Stimulated activated CD8-positive, alpha-beta memory T cell treated with anti-CD3 and anti-CD28 coated beads, Interleukin-4, amount 100 ng/mL, for 1 hour (primary cell): ENCODE measurements at places on chromosomes 2 and 18.
A peak's percentile ranks its signal among the peaks of the same experiment; 100 is the strongest.

DNA sequence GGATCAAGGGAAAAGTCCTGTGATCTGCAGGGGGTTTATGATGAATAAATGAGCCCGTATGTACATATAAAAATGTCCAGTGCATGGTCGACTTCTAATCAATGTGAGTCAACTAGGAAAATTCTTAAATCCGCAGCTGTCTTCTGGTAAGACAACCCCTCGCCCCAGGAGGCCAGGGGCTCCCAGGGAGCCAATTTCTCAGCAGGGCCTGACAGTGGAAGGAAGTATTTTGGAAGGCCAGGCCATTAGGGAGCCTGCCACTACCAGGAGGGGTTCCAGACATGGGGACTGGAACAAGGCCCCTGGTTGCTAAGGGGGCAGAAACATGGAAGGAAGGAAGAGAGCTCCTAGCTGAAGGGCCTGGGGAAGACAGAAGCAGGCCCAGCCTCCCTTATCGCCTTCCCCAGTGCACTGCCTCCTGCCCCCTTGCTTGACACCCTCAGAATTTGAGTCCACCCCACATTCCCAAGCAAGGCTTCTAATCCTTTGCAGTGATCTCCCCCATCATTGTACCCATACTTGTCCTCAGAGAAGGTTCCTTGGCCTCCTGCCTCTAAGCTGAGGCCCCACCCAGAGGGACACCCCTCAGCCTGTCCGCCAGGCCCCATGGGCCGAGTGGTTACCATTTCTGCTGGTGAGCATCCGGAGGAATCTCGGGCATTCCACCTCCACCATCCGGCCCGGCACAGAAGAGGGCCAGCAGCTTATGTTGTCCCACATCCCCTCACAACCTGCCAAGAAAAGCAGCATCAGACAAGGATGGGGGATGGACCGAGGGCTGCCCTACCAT is 45.9 kb downstream of the SCTR start:
- DNase-seq: no peak

DNA sequence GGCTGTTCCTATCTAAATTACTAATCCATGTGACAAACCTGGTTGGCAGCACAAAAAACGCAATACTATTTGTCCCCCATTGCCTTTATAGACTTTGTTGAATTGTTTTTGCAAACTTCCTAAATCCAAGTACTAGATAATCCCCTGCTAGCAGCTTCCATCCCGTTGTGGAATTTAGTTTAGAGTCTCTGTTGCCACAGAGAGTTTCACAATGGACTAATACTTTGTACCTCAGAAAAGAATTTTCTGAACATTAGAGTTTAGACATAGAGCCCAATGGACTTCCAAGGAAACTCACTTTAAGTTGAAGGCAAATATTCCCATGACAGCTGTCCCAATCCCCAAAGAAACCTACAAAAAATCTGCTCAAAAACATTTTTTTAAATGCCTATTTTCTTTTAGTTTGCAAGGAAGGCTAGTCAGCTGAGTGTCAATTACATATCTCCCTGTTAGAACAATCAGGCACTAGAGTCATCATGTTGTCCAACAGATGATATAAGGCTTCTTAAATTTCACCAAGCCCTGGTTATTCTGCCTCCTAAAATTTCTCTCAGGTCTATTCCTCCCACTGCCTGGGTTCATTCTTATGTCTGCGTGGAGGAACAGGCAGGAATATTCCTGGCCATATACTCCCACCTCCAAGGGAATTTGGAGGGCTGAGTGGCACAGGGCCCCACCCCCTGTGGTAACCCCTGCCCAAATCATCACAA is 27.2 kb downstream of the RNF152 start:
- DNase-seq: no peak

DNA sequence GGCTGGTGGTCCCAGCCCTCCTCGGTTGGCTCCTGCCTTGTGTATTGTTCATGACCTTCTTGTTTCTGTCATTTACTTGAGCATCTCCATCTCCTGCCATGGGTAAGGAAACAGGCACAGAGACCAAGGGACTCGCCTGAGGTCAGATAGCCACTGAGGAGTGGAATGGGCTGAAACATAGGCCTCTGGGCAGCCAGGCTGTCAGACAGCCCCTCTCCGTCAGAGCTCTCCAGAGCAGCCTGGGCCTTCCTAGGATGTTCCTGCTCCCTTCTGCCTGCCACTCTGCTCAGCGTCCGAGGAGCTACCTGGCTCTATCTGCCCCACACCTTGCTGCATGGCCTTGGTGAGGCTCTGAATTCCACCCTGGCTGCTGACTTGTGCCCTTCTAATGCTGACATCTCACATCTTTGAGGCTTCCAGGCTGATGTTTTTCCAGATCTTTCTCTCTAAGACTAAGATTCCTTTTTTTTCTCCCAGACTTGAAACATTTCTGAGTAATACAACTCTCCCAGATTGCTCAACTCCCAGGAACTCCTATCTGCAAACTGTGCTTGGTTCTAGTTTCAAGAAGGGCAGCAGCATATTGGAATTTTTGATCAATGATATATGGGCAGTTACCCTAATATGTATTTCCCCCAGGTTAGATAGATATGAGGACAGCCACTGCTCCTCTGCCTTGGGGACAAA is 67.7 kb downstream of the MCFD2 start:
- no peak for DNase-seq

GRCh38 chr2:67760995-67761394 is 301.8 kb downstream of the C1D start:
- no peak for DNase-seq

DNA sequence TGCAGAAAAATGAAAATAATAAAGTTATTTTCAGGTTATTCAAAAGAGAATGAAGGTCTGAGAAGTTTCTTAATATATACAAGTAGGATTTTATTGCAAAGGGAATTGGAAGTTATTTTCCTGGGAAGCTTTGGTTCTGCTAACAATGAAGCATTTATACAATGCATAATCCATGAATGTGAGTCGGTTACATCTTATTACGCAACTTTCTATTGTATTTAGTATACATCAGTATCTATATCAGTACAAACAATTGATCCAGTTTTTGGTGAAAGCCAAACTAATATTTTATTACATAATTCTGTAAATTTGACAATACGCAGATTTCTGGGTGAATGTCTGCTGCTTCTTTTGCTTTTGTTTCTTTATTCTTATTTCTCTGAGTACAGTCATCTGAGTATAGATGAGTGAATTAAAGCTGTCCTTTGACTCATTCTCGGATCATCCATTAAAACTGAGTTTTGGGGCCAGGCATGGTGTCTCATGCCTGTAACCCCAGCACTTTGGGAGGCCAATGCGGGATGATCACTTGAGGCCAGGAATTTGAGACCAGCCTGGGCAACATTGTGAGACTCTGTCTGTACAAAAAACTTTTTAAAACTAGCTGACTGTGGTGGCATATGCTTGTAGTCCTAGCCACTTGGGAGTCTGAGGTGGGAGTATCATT is 108.5 kb downstream of the SOCS6 start:
- no peak for DNase-seq

- no peak for DNase-seq
These were observed 48.5 kb downstream of the DSEL start for GRCh38 chr18:67468038-67468437.

- DNase-seq: peak; percentile 13
These were observed 59.9 kb downstream of the SUMO1 start for GRCh38 chr2:202178346-202178958.

GRCh38 chr2:73614997-73615396 is 27.2 kb downstream of the NAT8 start:
- no peak for DNase-seq

- DNase-seq: no peak
These were observed 485.1 kb upstream of the SETBP1 start for GRCh38 chr18:44195394-44196140.

GRCh38 chr18:33212363-33212762 is 228.2 kb downstream of the CCDC178 start:
- no peak for DNase-seq

- DNase-seq: no peak
These were observed 48.2 kb upstream of the SH3RF3 start for GRCh38 chr2:109080757-109081156.

- DNase-seq: no peak
These were observed 46.7 kb upstream of the NEB start for GRCh38 chr2:151780938-151781337.

GRCh38 chr18:79919089-79919488 is 32.4 kb downstream of the SLC66A2 start:
- no peak for DNase-seq

GRCh38 chr2:205077159-205077558 is 531.9 kb downstream of the PARD3B start:
- no peak for DNase-seq

DNA sequence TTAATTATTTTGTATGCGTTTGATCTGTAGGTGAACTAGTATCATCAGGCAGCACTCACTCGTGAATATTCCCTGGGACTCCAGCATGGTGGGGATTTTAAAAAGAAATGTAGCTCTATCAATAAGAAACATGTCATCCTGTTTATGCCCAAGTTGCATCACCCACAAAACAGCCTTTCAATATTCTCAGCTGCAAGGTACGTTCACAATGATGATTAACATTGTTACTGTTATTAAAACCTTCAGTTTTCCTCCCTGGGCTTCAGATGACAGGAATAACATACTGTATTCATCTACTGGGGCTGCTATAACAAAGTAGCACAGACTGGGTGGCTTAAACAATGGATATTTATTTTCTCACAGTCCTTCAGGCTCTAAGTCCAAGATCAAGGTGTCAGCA is 87.9 kb upstream of the KLHL29 start:
- DNase-seq: no peak

- DNase-seq: no peak
These were observed 10.4 kb upstream of the COL3A1 start for GRCh38 chr2:188963741-188964140.

GRCh38 chr2:8472545-8473323 is 209.1 kb upstream of the ID2 start:
- DNase-seq: no peak

- DNase-seq: no peak
These were observed 270.8 kb downstream of the NYAP2 start for GRCh38 chr2:225670111-225670974.

- no peak for DNase-seq
These were observed 61.3 kb downstream of the SNTG2 start for GRCh38 chr2:1011985-1012384.

- DNase-seq: no peak
These were observed 40.4 kb downstream of the LDLRAD4 start for GRCh38 chr18:13258921-13259320.
